ENCODE measurements at places on chromosomes 5 and 9.
A peak's percentile ranks its signal among the peaks of the same experiment; 100 is the strongest.

DNA sequence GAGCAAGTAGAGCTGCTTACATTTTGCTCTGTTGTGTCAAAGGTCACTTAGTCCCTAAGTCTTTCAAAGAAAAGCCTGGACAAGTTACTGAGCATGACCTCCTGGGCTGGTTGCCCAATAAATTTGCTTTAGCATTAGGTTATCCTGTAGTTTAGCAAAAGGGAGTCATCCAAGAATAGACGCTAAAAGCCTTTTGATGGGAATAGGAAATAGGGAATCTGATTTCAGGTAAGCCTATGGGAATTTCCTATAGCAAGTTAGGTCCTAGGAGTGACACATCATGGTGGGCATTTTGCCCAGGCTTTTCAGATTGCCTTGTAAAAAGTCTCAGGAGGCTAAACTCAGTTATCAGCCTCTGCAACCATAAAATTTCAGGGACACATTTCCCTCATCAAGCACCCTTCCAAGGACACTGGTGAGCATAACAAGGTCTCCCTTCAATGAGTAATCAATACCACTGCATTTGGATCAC, 67.6 kb upstream of the RANBP3L start:
- no peak for DNase-seq

DNA sequence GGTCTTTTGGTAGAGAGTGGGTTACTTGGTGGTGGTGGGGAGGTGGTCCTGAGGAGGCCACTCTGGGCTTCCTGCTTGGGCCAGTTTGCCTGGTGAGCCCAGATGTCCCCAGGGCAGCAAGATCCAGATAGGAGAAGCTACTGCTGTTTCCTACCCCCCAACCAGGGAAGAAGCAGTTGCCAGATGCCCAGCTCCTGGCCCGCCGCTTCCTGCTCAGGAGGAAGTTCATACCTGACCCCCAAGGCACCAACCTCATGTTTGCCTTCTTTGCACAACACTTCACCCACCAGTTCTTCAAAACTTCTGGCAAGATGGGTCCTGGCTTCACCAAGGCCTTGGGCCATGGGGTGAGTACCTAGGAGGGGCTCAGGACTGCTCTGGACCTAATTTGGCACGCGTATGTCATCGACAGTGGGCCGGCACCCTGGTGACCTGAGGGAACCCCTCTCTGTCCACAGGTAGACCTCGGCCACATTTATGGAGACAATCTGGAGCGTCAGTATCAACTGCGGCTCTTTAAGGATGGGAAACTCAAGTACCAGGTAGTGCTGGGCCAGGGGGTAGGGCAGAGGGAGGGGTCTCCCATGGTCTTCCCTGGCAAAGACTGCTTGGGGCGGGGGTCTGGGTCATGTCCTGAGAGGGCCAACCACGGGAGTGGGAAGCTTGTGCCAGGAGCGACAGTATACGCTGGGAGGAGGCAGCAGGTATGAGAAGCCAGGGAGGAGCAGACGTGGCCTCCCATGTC, 10.6 kb downstream of the PTGS1 start:
- no peak for DNase-seq

- peak; percentile 3 for DNase-seq
Observed at GRCh38 chr9:5688109-5688508, 59.2 kb downstream of the RIC1 start.

DNA sequence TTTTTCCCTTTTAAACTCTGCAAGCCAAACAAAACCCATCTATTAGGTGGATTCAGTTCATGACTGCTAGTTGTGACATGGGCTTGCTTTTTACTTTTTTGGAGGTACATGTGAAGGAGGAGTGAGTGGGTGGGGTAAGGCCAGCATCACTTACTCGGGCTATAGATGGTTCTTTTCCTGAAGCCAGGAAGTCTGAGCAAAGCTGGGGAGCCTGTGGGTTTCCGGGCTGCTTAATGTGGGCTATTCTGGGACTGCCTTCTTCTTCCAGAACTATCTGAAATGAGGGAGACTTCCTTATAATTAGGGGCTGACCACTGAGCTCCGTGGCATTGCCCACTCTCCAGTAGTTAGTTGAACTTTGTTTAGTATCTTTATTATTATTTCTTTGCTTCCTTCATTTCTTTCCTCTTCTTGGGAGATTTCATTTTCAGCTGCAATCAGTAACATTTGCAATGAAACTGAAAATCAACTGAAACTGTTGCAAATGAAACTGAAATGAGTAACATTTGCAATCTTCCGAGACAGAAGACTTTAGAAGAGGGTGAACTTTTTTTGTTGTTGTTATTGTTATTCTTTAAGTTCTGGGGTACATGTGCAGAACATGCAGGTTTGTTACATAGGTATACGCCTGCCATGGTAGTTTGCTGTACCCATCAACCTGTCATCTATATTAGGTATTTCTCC, 204.9 kb downstream of the LRRC70 start:
- DNase-seq = no peak

GRCh38 chr9:114082017-114082762, 4.1 kb upstream of the AMBP start:
- peak; percentile 91 for DNase-seq

- DNase-seq = no peak
Observed at GRCh38 chr5:138095100-138095907, 11.5 kb downstream of the WNT8A start.

DNA sequence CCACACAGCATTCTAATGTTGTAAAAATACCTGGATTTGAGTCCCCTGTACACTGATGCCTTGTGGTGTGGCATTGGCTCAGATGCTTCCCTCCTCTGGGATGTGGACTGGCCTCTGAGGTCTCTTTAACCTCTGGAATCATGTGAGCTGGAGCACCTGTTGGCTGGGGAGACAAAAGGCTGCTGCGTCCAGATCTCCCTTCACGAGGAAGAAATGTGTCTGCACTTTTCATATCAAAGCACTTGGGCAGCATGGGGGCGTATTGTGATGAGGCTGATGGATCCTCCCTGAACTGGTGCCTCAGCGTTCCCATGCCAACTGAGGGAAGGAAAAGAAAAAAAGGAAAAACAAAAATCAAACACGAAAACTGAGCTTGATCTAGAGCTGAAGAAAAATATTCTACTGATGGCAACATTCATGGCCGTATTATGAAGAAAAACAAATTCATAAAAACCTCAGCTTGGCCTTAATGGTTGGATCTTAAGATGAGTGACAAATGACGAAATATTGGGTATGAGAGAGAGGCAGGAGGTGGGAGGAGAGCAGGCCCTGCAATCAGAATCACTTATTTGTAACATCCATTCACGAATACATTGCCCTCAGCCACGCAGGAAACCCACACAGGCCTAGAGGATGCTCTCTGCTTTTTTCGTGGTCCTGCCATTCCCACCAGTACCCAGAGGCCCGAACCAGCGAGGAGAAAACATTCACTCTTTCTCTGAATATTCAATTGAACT, 26.2 kb downstream of the GRIA1 start:
- DNase-seq = no peak

DNA sequence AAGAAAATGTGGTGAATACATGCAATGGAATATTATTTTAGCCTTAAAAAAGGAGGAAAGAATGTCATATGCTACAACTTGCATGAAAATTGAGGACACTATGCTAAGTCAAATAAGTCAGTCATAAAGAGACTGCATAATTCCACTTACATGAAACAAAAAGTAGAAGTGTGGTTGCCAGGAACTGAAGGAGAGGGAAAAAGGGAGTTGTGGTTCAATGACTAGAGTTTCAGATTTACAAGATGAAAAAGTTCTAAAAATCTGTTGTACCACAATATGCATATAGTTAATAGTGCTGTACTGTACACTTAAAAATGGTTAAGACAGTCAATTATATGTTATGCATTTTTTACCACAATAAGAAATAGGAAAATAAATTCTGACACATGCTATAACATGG, 95.4 kb downstream of the SLC44A1 start:
- no peak for DNase-seq

GRCh38 chr9:115264313-115264712, 146.4 kb upstream of the TNC start:
- DNase-seq = no peak

DNA sequence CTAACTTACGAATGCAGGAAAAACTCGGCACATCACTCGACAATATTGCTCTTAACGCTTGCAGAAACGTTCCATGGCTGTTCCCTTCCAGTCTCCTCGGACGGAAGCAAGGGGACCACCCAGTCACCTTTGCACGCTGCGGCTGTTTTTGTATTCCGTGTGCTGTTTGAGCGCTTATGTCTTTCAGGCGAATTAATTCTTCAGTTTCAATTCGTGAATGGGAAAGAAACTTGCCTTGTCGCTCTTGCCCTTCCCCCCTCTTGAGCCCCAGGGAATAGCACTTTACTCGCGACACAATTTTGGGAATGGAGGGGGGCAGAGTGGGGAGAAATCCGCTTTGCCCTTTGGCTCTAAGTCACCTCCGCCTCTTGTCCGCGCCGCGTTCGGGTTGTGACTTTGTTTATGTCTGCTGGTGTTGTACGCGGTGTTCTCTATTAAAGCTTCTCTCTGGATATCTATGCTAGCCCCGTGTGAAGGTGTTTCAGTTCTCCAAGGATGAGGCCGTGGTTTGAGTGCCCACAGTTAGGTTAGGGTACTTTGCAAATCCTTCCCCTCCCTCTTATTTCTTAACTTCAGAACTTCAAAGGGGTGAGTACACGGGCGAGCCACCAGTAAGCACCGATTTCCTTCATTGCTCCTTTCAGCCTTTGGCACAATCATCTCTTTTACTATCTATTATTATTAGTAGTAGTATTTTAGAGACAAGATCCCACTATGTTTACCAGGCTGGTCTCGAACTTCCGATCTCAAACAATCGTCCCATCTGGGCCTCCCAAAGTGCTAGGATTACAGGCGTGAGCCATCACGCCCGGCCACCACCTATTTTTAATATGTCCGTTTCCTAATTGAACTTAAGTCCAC, 2.7 kb downstream of the FOXB2 start:
- peak; percentile 35 for DNase-seq

- DNase-seq = no peak
Observed at GRCh38 chr9:131482343-131483006, 20.2 kb upstream of the POMT1 start.

- no peak for DNase-seq
Observed at GRCh38 chr5:111261610-111262009, 37.4 kb downstream of the CAMK4 start.

DNA sequence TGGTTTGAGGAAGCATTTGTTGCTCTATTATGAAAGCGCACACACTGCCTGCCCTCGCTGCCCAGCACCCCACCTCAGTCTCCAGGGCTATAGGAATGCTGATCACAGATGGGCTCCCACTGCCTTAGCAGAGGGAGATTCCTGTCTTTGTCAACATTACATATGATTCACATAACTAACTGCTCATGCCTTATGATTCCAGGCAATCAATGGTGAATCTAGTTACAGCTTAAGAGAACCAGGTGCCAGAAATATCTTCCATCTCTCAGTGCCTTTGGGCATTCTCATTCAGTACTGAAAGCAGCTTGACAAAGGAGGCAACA, 458.9 kb upstream of the C9orf72 start:
- no peak for DNase-seq

- DNase-seq = peak; percentile 28
Observed at GRCh38 chr5:149038336-149039080, 24.4 kb downstream of the SH3TC2 start.

- peak; percentile 41 for DNase-seq
Observed at GRCh38 chr9:31140316-31140715, 1244.1 kb upstream of the ACO1 start.

DNA sequence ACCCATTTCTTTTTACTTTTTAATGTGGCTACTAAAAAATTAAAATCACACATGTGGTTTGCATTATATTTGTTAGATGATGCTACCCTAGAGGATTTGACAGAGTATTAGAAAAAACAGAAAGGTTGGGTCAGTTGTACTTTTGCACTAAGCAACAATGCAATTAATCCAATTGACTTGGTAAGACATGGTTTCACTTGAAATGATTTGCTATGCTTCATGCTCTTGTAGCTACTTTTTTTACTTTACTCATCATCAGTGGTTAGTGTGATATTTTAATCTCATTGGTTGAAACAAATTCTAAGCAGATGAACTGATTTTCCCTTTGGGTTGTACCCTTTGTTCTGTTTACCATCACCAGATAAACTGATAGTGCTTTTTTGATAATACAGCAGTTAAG, 39.4 kb downstream of the HMHB1 start:
- no peak for DNase-seq

DNA sequence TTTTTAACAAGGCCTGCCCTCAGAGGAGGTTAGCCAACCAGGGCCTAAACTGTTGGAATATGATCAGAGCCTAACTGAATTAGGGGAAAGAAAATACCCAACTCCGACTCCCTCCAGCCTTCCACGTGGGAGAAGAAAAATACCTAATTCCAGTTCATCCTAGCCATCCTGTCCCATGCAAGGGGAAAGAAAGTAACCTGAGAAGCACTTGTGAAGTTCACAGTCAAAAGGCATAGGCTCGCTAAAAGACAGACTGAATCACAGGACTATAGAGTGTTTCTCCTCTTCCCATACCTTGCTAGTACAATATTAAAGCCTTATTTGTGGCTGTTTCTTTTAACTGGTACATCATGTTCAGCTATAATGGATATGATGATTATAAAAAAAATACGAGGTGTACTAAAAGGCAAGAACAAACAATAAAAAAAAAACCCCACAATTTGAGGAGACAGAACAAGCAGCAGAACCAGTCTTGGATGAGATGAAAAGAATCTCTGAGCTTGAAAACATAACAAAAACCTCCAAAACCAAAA, 18.0 kb upstream of the ATP10B start:
- DNase-seq = peak; percentile 26

- peak; percentile 82 for DNase-seq
Observed at GRCh38 chr9:133485531-133486260, 6.8 kb upstream of the SLC2A6 start.

GRCh38 chr5:113213551-113214425, 221.0 kb downstream of the TSSK1B start:
- DNase-seq = no peak

GRCh38 chr5:173472784-173473278, 143.6 kb downstream of the BOD1 start:
- no peak for DNase-seq

GRCh38 chr5:141908796-141909195, 14.9 kb upstream of the DELE1 start:
- DNase-seq = no peak

GRCh38 chr5:134479839-134480238, 45.6 kb upstream of the JADE2 start:
- DNase-seq = no peak

DNA sequence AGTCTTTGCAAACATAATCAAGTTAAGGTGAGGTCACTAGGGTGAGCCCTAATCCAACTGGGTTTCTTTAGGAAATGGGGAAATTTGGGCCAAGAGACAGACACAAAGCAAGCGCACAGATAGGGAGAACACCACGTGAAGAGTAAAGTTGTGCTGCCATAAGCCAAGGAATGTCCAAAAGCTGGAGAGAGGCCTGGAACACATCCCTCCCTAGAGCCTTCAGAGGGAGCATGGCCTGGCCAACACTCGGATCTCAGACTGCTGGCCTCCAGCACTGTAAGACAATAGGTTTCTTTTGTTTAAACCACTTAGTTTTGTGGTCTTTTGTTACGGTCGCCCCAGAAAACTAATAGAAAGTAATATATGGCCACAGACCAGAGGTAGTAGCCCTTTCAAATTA, 8.1 kb upstream of the ROR2 start:
- no peak for DNase-seq
